ENCODE measurements at places on chromosomes 1 and 21. TPM values are rescaled to one million over a fixed set of nuclear protein-coding genes. Genes with fewer than 3 reads are reported as not detected.
A peak's percentile ranks its signal among the peaks of the same experiment; 100 is the strongest.

Gene FCRL6
- total RNA-seq, result 1.8 TPM

GRCh38 chr1:200409203-200409760 lies 554 bp downstream of the ZNF281 start:
- DNase-seq, result peak; percentile 5

Gene B3GALT2
- 2.4 TPM for total RNA-seq

DNA sequence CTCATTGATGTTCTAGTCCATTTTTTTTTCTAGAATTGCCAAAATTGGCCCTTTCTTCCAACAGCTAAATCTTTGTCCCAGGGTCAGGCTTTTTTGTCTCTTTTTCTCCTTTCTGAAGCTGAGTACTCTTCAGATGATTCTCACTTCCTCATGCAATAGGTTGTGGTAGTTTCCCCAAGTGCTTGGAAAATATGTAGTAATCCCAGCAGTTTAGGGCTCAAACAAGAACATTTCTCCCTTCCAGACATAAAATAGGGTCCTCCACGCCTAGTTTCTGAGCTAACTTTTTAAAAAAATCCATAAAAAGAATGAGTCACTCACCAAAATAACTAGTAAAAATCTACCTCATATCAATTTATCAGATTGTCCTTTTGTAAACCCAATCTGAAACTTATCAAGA lies 10.0 kb upstream of the MCOLN3 start:
- DNase-seq, result no peak

GRCh38 chr1:76140227-76140626 lies 65.7 kb downstream of the ST6GALNAC3 start:
- no peak for DNase-seq

Gene ST6GALNAC5
- not detected for total RNA-seq
